Stimulated activated effector memory CD8-positive, alpha-beta T cell treated with anti-CD3 and anti-CD28 coated beads, Interleukin-12 subunit alpha, Interleukin-12 subunit beta, amount 100 ng/mL, for 72 hours (primary cell): ENCODE measurements at places on chromosomes 16 and 17.

- no peak for DNase-seq
These were observed 298.1 kb upstream of the N4BP1 start for GRCh38 chr16:48907906-48908634.

GRCh38 chr17:58039975-58040374 is 32.9 kb upstream of the SRSF1 start:
- DNase-seq: no peak

- no peak for DNase-seq
These were observed 1.1 kb downstream of the ATP1B2 start for GRCh38 chr17:7651665-7652387.

DNA sequence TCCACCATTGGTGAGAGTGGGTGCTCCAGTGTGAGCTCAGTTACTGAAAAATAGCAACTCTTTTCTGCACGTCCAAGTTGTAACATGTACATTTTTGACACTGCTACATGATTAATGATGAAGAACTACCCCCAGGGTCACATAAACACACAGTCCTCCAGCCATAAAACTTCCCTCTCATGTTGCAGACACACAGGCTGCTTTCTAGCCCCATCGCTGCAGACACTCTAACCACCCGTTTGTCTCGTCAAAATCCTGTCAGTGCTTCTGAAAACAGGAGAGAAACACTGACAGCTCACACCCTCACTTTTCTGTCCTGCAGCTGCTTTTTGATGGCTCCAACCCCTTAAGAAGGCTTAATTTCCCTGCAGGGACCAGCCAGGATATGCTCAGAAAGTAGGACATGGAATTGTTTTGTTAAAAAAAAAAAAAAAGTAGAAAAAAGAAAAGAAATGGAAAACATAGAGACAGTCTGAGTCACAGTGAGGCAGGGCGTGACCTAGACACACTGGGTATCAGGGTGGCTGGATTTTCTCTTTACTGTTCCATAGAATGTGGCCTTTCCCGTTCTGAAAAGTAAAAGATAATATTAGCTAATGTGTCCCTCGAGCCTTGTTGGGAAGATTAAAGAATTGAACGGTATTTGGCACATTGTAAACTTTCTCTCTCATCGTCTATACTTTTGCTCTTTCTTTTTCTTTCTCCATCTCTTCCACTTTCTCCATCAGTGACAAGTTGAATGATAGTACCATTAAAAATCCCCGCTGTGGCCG is 20.7 kb upstream of the CCL5 start:
- DNase-seq: no peak

DNA sequence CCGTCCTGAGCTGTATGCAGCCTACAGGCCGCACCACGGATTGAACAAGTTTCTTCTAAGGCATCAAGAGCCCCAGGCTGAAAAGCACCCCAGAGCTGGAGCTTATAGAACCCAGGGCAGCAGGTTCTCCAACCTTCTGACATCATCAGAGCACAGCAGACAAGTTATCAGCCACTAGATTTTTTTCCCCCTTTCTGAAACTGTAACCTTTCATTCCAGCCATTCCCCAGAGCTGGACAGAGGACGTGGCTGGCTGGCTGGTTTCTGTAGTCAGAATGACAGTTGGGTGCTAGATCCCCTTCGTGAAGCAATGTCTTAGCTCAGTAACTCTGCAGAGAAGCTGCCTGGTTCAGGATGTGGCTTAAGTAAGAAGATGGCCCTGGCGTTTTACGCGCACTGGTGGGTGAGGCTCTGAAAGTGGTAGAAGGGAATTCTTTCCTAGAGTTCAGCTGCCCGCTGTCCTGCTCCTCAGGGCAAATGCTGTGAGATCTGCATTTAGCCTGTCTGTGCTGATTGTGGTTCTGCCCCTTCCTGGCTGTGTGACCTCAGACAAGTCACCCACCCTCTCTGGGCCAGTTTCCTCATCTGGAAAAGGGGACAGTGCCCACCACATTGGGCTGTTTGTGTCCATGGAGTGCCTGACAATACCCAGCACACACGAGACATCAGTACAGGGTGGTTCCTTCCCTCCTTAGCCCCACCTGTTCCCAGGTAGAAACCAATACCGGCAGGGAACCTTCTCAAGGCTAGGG is 9.1 kb downstream of the DEXI start:
- no peak for DNase-seq

DNA sequence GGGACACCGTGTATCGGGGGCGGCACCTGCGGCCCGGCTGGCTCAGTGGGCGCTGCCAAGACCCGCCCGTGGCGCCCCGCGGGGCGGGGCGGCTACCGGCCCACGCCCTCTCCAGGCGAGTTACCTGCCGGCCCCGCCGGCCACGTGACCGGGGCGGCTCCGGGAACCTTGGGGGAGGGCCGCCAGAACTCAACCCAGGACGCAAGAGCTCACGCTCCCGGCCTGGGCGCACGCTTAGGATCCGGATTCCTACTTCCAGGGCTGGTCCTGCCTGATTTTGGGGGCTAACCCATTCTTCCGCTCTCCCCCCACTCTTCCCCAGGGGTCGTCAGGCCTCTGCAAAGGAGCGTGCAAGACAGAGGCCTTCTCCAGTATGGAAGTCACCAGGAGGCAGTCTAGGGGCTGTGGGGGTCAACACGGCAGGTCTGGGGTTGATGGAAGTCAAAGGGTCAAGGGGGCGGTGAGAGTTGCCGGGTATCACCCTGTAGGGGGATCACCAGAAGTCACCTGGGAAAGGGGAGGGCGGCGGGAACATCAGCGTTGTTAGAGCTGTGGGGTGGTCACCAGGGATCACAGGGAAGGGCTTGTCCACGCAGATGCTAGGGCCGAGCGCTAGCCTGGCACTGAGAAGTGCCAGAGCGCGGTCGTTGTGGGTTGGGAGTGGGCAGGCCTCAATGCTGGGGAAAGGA is 354 bp upstream of the ESRP2 start:
- no peak for DNase-seq

- no peak for DNase-seq
These were observed 7.9 kb upstream of the THUMPD1 start for GRCh38 chr16:20749474-20749873.

DNA sequence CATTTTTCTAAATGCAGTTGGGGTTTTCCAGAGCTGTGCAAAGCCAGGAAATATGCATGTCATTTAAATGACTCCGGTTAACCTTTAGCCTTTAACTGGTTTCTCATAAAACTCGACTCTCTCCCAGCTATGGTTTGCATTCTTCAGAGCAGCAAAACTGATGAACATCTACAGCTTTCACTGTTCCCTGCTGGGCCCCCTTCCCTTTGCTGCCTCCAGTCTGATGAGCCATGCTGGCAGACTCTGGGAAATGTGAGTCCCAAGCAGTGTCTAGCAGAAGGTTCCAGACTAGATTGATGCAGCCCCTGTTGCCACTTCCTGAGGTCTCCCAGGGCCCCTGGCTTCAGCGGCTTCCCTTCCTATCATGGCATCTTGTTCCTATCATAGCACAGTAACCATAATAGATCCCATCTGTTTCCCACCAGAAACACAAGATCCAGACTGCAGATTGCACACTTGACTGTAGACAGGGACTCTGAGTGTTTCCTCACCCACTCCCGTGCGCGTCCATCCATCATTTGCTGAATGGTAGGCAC is 135.4 kb downstream of the CLEC16A start:
- DNase-seq: no peak

- DNase-seq: no peak
These were observed 2.6 kb downstream of the PCGF2 start for GRCh38 chr17:38745545-38745944.

- no peak for DNase-seq
These were observed 679.5 kb downstream of the KCNJ2 start for GRCh38 chr17:70848785-70849184.

GRCh38 chr17:19719355-19720209 is 3.2 kb upstream of the SLC47A2 start:
- no peak for DNase-seq

GRCh38 chr16:521381-522210 is 5.9 kb upstream of the CAPN15 start:
- no peak for DNase-seq

DNA sequence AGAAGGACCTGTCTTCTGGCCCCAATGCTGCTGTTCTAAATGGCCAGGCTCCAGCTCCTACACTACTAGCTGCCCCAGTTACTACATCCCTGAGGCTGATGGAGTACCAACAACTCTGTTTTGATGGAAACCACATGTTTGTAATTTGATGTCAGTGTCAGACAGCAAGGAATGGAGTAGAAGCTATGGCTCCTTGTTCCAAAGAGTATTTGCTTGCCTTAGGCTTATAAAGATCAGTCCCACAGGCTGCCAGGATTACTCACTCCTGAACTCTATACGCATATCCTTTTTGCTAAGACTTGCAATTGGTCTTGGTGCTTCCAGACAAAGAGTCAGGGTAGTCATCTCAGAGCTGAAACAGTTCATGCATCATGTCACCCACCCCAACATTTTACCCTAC is 139.6 kb downstream of the HS3ST3A1 start:
- no peak for DNase-seq

GRCh38 chr16:12998361-12999085 is 97.1 kb downstream of the SHISA9 start:
- no peak for DNase-seq

- no peak for DNase-seq
These were observed 183.0 kb downstream of the RBFOX3 start for GRCh38 chr17:79427621-79428539.

DNA sequence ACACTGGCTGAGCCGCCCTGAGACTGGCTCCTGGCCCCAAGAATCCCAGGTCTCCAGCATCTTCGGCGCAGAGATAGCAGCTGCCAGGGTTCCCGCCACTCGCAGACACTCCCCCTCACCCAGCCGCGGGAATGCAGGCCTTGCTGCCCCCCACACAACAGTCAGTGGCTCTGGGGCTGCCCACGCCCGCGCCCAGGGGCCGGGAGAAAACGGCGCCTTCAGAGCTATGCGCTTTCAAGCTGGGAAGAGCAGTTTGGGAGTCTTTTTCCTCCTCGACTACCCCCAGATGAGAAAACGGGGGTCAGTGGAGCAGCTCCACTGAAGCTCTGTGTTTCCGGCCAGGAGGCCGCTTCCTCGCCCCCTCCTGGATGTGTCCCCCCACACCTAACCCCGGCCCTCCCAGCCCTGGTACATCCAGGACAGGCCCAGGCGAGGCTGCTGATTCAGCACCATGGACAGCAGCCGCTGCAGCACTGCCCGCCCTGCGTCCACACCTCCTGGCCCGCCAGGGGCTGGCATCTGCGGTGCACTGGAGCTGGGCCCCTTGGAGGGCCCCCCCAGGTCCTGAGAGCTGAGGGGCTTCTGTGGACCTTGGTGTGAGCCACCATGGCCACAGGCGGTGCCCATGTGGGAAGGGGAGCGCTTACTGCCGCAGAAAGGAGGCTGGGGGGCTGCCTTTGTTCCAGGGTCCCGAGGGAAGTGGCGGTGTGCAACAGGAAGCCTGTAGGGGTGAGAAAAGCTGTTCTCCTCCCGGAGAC is 35.7 kb downstream of the CACNA1H start:
- peak; percentile 63 for DNase-seq

GRCh38 chr17:4444782-4445473 is 11.2 kb downstream of the SPNS3 start:
- DNase-seq: no peak

- DNase-seq: no peak
These were observed 24.1 kb upstream of the ADORA2B start for GRCh38 chr17:15920758-15921239.

DNA sequence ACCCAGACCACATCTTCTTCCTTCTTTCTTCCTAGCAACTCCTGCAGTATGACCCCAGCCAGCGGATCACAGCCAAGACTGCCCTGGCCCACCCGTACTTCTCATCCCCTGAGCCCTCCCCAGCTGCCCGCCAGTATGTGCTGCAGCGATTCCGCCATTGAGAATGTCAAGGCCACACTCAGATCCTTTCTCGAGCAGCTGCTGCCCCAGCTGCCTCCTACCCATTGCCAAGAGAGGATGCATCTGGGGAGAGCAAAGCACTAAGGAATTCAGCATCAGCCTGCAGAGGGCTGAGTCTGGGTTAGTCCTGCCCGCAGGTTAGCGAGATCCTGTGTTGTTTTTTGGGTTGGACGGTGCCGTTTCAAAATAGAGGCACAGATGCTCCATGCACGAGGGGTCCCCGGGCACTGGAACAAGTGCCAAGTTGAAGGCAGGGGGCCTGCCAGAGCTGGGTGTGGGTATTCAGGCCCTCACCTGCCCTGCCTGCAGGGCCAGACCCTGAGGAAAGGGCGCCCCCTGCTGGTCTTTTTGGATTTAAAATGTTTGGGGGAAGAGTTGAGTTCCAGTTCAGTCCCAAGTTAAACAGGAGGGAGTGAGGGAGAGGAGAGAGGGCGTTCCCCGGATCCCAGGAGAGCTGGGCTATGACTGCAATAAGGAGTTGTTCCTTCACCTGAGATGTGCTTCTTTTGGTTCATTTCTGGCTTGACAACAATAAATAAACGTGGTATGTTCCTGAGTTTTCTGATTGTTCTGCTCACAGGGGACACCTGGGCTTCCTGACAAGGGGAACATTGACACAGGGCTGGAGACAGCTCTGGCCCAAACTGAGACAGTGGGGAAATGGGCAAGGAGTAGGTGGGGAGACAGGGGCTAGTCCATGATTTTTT is 4.9 kb downstream of the CDK3 start:
- DNase-seq: peak; percentile 92

- DNase-seq: no peak
These were observed 30.3 kb downstream of the TMEM186 start for GRCh38 chr16:8767176-8767575.

DNA sequence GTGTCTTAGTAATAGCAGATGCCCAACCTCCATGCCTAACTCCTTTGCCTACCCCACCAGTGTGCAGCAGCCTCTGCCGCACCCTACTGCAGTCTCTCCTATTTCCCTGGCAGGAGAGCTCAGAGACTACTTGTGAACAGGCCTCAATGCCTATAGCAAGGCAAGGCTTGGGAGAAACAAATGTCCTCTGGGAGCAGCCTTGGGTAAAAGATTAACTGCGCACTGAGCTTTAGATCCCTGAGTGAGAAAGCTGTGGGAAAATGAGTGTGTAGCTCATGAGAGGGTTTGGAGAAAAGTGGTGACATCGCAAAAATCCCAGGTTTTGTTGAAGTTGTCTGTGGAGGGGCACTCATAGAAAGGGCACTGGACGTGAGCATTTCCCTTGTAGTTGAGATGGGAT is 335.8 kb downstream of the WWOX start:
- DNase-seq: no peak

DNA sequence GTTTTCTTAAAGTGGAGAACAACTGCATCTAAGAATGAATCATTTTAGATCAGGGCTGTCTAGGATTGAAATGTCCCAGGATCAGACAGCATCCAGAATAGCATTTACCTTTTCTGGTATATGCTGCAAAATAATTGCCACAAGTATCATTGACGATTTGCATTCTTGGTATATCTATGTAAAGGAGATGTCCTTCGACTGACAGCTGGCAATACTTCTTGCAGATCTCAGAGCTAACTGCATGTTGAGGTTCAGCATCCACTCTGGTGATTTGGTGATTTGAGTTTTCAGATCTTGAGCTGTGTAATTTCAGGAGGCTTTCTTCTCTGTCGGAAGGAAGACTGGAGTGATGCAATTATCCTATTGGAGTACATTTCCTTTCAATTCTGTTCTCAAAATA is 78.1 kb upstream of the CPHXL start:
- DNase-seq: no peak

GRCh38 chr16:26963109-26963508 is 103.6 kb upstream of the C16orf82 start:
- DNase-seq: no peak

- DNase-seq: peak; percentile 57
These were observed 10.2 kb downstream of the COTL1 start for GRCh38 chr16:84607694-84608093.
